ENCODE measurements at places on chromosomes 12 and 14.

GRCh38 chr12:48938805-48939204 lies 13.5 kb upstream of the FKBP11 start:
- no peak for DNase-seq

DNA sequence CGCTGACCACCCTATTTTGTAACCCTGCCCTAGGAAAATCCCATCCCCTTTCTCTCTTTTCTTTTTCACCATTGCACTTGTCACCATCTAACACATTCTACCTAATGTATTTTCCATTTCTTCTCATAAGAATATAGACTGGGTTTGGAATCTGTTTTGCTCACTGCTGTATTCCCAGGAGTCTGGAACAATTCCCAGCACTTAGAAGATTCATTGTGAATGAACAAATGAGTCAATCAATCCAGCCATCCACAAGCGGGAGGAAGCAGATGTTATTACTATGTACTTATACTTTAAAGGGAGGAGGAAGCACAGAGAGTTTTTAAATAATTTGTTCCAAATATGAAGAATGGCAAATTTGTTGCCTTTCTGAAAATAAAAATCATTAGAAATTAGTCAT lies 142.1 kb downstream of the KIF21A start:
- no peak for DNase-seq

GRCh38 chr12:66590275-66590985 lies 88.4 kb downstream of the GRIP1 start:
- DNase-seq = no peak

GRCh38 chr14:55897031-55897430 lies 221.2 kb upstream of the PELI2 start:
- DNase-seq = no peak

DNA sequence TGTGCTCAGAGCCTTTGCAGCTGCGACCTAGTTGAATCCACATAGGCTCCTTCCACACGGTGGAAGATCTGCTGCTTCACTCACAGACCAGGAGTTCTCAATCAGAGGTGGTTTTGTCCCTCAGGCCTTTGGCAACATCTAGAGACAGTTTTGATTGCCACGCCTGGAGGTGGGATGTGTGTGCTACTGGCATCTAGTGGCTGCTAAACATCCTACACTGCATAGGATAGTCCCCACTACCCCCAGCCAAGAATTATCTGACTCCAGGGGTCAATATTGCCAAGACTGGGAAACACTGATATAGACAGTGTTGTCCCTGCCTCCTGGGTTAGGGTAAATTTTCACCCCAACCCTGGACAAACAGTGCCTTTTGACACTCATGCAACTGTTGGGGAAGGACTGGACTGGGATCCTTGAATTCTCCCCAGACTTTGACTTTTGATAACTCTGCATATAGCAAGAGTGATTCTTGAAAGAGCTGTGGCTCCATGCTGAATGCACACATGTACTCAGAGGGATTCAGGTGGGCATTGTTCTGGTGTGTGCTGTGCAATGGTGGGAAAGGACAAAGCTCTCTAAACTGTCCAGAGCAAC lies 39.8 kb downstream of the BAZ2A start:
- DNase-seq = peak; percentile 33

DNA sequence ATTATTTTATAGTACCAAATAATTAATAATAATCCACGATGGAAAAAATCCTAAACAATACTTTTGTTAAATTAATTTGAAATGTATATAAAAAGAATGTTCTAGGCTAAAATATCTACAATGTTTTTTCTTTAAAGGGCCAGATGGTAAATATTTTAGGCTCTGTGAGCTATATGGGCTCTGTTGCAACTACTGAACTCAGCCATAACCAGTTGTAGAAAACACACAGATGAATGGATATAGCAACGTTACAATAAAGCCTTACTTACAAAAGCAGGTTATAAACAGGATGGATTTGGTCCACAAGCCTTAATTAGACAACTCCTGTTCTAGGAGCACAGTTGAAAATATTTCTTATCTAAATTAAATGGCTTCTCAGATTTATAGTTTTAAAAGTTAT lies 245.2 kb downstream of the KCNC2 start:
- no peak for DNase-seq

DNA sequence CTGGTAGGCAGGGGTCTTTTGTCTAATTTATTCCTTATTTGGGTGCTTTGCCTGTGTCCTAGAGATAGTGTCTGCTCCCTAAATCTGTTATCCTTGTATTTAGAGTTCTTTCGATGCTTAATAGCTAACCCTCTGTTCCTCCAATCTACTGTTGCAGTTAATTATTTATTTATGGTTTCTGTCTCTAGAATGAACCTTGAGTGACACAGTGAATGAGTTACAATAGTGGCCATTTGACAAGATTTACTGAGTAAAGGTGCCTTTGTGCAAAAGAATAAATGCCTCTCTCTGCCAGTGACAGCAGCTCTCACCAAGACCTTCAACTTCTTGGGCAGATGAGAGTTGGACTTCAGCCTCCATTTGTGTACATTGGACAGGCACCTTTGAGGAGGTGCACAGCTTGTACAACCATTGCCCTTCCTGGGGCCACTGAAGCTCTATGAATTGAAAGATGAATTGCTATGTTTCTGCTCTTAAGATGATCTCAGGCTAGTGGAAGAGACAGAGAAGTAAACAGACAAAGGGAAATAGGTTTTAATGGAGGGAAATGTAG lies 165.9 kb downstream of the DERA start:
- DNase-seq = no peak

DNA sequence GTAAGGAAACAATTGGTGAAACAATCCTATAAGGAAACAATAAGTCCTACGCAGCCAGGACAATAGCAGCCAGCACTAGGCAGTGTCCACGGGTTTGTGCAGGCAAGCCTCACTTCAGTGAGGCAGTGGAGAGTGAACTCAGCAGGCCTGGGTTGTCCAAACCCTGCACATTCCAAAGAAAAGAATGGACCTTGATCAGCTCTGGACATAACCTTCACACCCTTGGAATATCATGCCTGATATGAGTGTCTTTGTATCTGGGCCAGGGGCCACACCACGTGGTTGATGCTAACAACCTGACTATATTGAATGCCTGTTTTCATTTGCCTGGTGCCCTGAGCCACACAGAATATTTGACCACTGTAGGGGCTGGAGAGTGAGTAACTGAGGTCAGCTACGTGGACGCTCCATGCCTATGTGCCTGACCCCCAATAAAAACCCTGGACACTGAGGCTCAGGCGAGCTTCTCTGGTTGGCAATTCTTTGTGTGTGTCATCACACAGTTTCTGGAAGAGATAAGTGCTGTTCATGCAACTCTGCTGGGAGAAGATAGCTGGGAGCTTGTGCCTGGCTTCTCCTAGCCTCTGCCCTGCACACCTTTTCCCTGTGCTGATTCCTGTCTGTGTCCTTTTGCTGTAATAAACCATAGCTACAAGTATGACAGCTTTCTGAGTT lies 81.4 kb upstream of the NCOR2 start:
- DNase-seq = no peak

DNA sequence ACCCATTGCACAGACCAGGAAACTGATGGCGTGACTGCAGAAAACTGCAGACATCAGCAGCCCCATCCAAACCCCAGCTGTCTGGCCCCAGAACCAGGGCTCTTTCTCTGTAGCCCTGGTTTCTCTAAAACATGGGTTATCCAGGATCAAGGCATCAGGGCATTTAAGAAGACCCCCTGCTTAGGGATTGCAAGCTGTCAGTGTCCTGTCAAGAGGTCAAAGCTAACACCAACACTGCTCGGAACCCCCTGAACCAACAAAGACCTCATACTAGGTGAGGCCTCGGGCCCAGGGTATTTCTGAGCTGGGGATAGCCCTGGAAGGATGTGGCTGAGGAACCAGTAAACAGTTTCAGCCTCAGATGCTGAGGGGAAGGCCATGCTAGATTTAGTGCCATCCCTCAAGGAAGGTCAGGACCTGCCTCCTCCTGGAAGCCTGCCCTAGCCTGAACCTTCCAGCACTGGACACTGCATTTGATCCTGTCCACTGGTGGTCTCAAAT lies 39.2 kb downstream of the BCL11B start:
- DNase-seq = no peak

GRCh38 chr14:95206534-95206933 lies 49.2 kb upstream of the DICER1 start:
- no peak for DNase-seq

GRCh38 chr12:34033628-34034296 lies 11.5 kb downstream of the ALG10 start:
- no peak for DNase-seq

- no peak for DNase-seq
Measured at GRCh38 chr12:13628067-13628466, 353.3 kb downstream of the GRIN2B start.

- no peak for DNase-seq
Measured at GRCh38 chr14:33019346-33019745, 80.7 kb downstream of the NPAS3 start.

GRCh38 chr12:109476807-109477184 lies 304 bp downstream of the KCTD10 start:
- DNase-seq = no peak

DNA sequence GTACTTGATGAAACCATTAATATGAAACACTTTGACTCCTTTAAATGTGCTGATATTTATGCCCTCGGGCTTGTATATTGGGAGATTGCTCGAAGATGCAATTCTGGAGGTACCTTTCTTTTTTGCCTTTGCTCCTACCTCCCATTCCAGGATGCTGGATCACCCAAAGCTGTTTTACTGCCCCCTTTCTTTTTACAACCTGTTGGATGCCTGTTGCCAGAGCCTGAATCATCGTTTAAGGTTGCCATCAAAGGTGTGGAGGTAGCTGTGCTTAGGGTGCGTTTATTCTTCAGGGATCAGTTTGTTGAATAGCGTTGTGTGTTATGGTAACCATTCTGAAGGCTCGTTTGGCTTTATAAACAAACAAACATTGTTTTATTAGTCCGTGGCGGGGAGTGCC lies 19.9 kb upstream of the TAMALIN start:
- no peak for DNase-seq

GRCh38 chr14:68783408-68784225 lies 9.2 kb downstream of the ZFP36L1 start:
- DNase-seq = no peak

GRCh38 chr12:26150736-26151450 lies 26.1 kb upstream of the BHLHE41 start:
- DNase-seq = no peak

- no peak for DNase-seq
Measured at GRCh38 chr12:52455821-52456220, 3.9 kb upstream of the KRT6B start.

Data from GDM1 (cell line).